NCI-H1417 treated with DMSO at 0.1 percent for 48 hours (cell line): ENCODE measurements at places on chromosomes 12 and 14.

DNA sequence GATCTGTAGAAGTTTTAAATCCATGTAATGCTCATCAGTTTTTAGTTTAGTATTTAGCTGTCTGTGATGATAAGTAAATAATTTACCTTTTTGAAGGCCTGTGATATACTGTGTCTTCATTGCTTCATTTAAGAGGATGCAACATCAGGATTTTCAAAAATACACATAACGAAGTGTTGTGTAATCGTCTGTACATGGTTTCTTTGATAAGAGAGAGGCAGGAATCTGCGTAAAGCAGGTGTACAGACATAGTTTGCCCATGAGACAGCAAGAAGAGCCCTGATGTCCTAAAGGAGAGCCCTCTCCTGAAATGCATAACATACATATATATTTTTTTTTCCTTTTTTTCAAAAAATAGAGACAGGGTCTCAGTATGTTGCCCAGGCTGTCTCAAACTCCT is 44.8 kb downstream of the RASSF3 start:
- DNase-seq, result no peak

- DNase-seq, result no peak
These were observed 23.0 kb downstream of the EML1 start for GRCh38 chr14:99816217-99816616.

DNA sequence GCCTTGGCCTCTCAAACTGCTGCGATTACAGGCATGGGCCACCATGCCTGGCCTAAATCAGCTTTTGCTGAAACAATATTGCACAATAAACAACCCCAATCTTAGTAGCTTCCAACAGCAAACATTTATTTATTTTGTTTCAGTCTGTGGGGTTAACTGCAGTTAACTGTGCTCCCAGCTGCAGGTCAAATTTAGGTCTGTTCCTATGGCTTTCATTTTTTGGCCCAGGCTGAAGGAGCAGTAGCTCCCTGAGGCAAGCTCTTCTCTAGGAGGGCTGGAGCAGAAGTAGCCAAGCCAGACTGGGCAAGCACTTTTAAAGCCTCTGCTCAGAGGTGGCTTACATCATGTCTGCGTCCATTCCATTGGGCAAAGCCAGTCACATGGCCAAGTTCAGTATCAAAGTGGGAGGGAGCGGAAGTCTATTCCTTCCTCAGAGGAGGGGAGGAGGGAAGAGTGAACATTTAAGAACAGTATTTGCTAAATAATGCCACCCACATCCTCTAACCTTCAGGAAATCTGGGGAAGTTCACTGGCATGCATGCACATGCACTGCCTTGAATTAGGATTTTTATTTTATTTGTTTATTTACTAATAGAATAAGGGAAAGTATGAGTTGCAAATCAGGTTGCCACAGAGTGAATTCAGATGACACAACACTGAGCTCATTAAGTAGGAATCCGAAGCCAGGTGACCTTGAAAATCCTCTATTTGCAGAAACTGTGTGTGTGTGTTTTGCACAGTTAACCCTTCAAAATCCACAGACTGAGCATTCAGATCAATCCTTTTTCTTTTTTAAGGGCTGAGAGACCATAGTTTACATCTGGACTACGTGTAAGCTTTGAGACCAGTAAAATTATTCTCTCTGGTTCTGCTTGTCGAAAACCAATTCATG is 122.0 kb upstream of the SEL1L start:
- no peak for DNase-seq

DNA sequence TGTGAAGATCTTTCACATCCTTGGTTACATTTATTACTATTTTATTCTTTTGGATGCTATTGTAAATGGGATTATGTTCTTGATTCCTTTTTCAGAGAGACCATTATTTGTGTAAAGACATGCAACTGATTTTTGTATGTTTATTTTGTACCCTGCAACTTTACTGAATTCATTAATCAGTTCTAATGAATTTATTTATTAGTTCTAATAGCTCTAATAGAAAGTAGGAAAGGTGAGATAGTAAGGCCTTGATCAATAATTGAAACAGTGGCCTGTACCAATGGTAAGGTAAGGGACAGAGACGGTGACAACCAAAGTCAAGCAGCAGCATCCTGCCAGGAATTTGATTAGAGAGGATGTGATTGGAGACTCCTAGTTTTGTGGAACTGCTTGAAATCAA is 224.1 kb downstream of the PHLDA1 start:
- no peak for DNase-seq

DNA sequence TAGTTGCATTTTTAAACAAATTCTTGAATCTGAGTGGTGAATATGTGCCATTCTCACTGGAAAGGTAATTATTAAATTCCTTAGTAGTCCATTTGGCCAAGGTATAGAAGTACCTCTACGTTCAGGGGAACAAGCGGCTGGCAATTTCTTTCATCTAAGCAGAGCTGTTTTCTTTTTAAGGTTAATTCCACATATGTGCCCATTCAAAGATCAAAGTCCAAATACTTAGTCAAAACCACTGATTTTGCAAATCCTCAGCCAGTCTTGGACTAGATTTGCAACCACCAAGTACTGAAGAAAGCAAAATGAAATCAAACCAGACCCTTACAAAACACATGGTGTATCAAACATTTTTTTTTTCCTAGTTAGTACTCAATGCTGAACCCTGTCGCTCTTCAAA is 68.7 kb upstream of the JDP2 start:
- no peak for DNase-seq

GRCh38 chr12:124824195-124824594 is 39.5 kb downstream of the SCARB1 start:
- DNase-seq, result no peak

DNA sequence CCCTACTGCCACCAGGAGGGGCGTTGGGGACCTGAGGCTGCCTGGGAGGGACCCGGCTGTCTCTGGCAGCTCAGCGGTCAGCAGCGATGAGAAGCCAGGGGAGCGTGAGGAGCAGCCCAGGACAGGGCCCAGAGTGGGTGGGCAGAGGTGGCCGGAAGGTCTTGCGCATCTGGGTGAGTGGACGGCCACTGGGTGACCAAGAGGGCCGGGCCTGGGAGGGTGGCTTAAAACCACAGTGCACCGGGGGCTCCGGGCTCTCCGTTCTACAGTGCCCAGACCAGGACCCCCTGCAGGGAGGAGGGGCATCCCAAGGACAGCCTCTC is 10.0 kb downstream of the INF2 start:
- no peak for DNase-seq

- DNase-seq, result no peak
These were observed 1323.3 kb downstream of the LRFN5 start for GRCh38 chr14:42929806-42930480.
